MV-4-11 (cell line): ENCODE measurements at places on chromosomes 4 and X.

- DNase-seq = no peak
Observed at GRCh38 chr4:47418147-47418546, 45.4 kb downstream of the COMMD8 start.

DNA sequence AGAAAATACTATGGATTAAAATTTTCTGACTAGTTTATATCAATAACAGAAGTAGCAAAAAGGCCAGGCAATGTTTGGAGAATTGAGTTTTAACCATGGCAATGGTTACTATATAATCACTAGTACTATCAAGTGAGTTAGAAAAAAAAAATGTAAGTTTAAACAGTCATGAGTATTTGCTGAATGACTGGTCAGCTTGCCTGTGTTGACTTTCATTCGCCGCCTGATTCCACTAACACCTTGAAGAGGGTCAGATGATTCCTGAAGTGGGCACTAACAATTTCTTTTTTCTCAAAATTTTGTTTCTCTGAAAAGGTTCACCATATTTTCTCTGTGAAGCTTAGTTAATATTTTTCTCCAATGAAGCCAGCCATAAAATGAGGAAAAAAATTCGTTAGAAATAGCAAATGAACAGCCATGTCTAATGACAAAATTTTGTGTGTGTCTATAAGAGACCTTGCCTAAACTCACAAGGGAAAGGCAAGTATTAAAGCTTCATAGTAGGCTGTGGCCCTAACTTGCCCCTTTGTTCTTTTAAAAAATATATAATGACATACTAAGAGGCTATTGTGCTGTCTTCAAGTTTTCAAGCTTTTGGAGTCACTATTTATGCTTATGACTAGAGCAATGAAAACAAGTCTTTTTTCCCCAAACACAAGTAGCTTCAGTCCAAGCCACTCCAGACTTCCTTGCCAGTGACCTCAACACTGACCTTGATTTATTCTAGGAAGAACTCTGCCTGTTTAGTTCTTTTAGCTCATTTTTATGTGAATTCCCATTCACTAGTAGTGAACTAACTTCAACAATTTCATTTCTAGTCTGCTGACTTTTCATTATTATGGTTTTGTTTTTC, 18.4 kb upstream of the FHDC1 start:
- no peak for DNase-seq

DNA sequence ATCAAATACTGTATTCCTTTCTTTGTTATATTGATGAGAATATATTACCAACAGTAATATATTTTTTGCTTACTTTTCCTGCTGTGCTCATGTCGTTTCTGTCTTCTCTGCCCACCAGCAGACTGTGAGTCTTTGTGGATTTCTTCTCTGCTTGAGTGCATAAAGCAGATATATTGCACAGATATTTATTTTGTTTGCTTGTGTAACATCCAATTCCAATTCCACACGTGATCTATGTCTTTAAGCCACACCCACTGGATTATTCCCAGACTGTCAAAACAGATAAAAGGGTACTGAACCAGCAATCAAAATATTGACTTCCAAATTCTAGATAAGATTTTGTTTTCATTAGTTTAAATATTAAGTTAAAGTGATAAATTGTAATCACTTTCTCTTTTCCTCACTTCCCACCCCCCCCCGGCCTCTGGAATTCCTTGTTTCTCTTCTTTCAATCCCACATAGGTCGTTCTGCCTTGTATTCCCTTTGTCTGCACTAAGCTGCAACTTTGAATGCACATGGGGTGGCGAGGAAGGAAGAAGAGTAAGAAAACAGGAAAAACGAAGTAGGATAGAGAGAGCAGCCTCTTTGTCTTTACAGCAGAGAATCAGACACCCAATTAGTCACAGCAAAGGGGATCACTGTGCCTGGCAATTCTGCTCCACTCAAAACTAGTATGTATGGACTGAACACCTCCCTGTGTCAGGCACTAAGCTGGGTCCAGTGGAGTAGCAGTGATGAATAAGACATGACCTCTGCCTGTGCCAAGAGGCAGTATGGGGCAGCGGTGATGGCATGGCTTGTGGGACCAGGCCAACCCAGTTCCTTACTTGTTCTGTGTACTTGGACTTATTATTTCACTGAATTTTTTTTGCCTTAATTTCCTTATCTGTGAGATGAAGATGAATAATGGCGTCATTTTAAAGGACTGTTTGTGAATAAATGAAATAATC, at the start of gene ADH1B:
Gene ADH1B, minus strand, starts transcription at position 161 of the 951 bp plus-strand sequence. Its CDS starts 70 bp downstream, at position 91.
- DNase-seq = no peak

GRCh38 chrX:17812763-17813162, 48.3 kb downstream of the RAI2 start:
- no peak for DNase-seq

GRCh38 chrX:3706481-3706880, 7.0 kb downstream of the PRKX start:
- no peak for DNase-seq

GRCh38 chr4:186915816-186916215, 192.2 kb upstream of the FAT1 start:
- no peak for DNase-seq

DNA sequence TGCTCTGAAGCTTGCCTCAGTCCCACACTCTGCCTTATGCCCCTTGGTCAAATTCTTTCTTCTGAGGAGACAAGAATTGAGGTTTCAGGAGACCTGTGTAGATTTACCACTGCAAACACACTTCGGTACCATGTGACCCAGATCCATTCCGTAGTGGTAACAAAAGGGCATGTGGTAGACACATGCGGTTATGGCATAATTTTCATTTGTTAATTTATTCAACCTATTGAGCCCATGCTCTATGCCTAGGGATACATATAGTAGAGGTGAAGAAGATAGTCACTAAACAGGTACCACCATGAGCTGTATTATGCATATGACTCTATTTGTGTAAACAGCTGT, 190.9 kb downstream of the NDST4 start:
- no peak for DNase-seq

GRCh38 chrX:267771-268261, 13.4 kb upstream of the PLCXD1 start:
- DNase-seq = no peak

- no peak for DNase-seq
Observed at GRCh38 chr4:99724067-99724466, 66.4 kb upstream of the C4orf54 start.

- no peak for DNase-seq
Observed at GRCh38 chr4:86999136-86999643, 64.4 kb downstream of the AFF1 start.

- no peak for DNase-seq
Observed at GRCh38 chr4:66223068-66223703, 552.9 kb upstream of the EPHA5 start.

GRCh38 chrX:50988649-50989048, 78.1 kb downstream of the BMP15 start:
- DNase-seq = no peak

DNA sequence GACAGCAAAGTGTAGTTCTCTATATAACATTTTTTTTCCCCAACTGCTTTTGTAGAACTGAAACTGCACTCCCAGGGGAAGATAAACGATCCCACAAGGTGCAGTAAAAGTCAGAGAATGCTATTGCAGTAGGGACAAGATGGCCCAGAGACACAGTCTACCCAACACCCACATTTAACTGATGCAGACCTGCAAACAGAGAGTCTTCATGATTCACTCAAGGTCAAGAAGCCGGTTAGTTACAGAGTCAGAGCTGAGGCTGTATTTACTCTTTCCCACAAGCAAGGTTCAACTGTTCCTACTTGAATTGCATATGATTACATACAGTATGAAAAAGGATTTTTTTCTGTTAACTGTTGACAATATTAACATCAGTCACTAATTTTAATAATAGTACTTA, 654.6 kb downstream of the IL1RAPL1 start:
- DNase-seq = no peak

DNA sequence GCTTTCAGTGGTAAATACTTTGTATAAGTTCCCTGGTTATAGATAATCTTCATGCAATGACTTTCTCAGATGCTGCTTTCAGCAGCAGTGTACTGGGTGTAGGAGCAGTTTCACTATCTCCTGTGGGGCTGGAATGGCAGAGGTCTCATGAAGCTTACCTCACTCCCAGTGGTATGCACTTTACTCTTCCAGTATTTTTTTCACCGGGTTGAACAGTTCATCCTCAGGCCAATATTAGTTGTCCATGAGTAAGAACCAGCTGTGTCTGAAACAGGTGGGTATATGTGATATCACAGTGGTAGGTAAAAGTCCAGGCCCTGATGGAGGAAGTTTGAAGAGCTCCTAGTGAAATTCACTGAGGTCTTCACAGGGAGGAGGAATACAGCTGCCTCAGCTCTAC, 351.5 kb upstream of the EMCN start:
- DNase-seq = no peak

DNA sequence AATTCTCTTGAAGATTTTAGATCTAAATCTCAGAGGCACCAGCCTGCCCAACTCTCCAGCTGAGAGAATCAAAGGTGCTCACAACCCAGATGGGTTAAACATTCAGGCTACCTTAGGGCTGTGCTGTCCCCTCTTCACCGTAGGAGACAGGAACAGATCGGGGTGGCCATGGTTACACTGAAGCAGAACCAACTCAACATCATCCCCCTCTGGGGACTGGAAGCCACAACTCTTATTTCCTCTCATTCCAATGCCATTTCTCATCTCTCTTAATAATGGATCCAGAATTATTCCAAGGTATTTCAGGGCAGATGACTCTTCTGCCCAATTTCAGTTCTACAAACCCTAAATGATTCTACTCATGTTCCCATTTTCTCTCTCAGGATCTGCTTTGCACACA, 109.7 kb downstream of the NKX6-1 start:
- no peak for DNase-seq

DNA sequence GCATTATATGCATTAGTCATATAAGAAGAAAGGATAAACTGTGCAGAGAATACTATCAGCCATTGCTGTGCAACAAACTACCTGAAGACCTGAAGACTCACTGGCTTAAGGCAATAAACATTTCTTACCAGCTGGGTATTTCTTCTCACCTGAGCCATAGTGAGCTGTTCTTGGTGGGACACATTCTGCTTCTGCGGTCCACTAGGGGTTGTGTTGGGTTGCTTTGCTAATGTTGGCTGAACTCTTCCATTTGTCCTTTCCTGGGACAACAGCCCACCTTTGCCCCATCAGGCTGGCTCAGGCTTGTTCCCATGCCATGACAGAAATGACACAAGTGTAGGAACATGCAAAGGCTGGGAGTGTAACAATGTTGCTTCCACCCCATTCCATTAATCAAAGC, 388.6 kb downstream of the PCDH7 start:
- DNase-seq = no peak

DNA sequence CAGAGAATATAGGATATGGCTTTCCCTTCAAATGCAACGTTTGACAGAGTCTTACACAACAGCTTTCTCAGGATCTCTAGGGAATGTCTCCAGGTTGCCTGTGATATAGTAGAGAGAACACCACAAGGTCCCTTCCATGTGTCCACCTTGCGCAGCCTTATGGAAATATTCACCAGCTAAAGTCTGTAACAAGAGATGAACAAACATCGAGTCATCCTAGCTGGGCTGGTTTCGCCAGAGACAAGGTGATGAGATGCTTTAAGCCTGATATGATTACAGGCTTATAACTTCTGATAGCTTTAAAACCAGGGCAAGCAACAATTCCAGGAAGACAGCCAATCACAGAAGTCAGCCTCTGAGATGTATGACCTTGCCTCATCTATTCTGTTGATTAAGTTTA, 83.8 kb downstream of the SEL1L3 start:
- DNase-seq = no peak

DNA sequence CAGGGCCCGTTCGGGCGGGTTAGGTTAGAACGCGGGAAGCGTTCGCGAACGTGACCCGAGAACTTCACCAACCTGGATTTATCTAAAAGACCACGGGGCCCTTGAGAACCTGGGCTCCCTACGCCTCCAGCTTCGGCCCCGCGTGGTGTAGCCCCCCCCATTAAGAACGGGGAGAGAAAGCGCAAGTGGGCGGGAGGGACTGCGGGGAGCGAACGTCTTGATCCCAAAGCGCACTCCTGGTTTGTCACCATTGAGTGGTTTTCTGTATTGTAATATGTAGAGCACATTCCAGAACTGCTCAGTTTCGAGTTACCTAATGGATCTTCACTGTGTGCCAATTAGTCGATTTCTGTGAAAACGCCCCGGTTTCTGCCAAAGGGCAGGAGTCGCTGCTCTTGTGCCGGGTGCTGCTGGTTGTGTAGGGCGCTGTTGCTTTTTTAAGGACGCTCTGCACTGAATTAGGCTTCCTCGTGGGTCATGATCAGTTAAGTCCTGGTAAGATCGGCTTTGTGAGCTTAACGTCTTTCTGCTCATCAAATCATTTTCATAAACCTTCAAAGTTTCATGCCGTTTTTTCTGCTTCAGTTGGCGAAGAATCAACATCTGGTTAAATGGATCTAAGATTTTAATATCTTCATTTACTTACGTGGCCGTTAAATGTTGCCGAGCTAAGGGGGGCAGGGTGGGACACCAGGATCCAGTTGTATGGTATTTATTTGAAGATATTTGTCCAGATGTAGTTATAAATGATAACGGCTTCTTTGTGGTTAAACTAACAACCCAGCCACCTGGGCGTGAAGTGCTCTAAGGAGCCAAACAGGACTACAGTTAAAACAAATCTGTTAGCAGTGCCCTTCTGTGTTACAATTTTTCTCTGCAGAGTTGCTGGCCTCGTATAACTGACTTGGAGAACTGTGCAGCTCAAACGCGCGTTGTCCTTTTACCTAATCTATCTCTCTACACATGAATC, 809 bp downstream of the MND1 start:
- peak; percentile 53 for DNase-seq

DNA sequence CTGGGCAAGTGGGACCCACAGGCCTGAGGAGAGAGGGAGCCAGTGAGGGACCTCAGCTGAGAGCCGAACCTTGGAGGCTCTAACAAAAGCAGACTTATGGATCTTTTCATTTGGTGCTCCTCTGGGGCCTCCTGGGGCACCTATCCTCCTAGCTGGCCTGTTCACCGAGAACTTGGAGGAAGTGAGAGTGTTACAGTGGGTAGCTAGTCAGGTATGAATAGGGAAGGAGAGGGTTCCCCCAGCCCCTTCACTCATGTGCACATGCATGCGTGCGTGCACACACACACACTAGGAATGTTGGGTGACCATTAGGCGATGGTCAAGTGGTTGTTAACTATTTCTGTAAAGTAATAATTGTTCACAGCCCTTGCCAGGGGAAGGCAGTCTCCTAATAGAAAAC, 18.6 kb upstream of the TMEM185A start:
- DNase-seq = no peak

DNA sequence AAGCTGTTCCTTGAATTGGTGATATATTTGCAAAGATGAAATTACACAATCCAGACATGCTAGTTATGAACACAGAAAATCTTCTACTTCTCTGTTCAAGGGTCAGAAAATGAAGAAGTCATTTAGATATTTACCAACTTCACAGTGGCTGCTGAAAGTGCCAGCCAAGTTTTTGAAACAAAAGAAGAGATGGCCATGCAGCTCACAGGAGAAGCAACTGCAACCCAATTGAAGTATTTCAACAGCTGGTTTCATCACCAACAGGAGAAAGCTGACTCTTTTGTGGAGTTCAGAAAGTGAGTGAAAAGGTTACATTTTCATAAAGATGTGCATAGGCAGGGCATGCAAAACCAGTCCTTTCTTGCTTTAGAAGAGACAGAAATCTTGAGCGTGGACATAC, 70.1 kb upstream of the LSM6 start:
- peak; percentile 92 for DNase-seq
